ENCODE measurements at places on chromosomes 3 and 15. TPM values are rescaled to one million over a fixed set of nuclear protein-coding genes. Genes with fewer than 3 reads are reported as not detected.

- DNase-seq = no peak
- peaks cover 15% of the 10 kb centered on the region for H3K36me3 ChIP-seq
- peaks cover 93% of the 10 kb centered on the region for H3K4me1 ChIP-seq
- H3K27ac ChIP-seq = peak overlapping the region; percentile 57
Measured at GRCh38 chr15:60389261-60390077, 8.3 kb downstream of the ANXA2 start.

DNA sequence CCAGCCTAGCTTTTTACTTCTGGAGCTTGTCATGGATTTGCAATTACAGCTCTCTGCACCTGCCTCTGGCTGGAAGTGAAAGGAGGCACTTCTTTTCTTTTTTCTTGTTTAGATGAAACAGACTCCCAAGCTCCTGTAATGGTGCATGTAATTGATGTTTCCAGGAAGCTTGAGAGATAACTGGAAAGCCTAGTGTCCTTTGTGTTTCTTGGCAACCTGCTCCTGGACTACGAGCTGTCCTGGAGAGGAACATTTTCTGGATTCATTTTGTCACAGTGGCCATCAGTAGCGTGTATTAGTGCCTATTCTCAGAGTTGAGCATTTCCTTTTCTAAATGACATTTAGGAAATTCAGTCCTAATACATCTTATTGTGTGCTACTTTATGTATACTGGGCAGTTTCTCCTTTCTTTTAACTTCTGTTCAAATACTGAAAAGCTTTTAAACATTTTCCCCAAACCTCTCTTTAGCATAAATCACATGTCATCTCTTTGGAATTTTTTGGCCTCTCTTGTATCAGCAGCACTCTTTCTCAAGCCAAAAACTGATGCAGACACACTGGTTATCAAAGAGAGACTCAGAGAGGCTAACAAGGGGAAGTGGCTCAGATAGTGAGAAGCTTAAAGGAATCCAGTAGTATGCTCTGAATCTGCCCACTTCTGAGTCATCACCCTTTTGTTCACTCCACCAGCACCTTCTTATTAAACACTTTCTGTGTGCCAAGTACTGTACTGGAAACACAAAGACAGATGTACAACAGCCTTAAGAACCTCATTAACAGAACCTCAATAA is 62.6 kb upstream of the SLC2A2 start:
- H3K4me3 ChIP-seq = no peak overlapping the region
- H3K36me3 ChIP-seq = peaks cover 15% of the 10 kb centered on the region
- peaks cover 6% of the 10 kb centered on the region for H3K4me1 ChIP-seq
- no peak overlapping the region for H3K27ac ChIP-seq
- H3K27me3 ChIP-seq = no peaks in the 10 kb centered on the region

Gene TNFAIP8L3
- 4.4 TPM for total RNA-seq

GRCh38 chr15:58086491-58086890 is 21.0 kb upstream of the ALDH1A2 start:
- H3K27me3 ChIP-seq = no peaks in the 10 kb centered on the region
- no peak overlapping the region for H3K27ac ChIP-seq
- no peaks in the 10 kb centered on the region for H3K36me3 ChIP-seq
- no peak overlapping the region for H3K4me3 ChIP-seq
- DNase-seq = no peak
- no peaks in the 10 kb centered on the region for H3K4me1 ChIP-seq

DNA sequence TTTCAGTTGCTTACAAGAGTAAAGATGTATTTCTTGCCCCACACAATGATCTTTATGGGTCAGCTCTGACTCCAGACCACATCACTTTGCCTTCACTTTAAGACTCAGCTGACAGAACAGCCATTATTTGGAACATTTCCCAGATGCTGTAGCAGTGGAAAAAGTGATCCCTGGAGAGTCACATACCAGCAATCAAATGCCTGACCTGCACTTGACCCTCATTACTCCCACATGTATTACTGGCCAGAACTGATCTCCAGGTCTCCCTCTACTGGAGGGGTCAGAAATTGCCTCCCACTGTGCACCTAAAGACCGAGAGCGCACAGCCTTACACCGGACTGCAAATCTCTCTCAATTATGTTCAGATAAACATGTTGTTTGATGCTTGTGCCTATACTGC is 88.6 kb upstream of the ZNF385D start:
- H3K4me3 ChIP-seq = no peak overlapping the region
- DNase-seq = peak; percentile 10

GRCh38 chr3:195180490-195181112 is 90.4 kb downstream of the XXYLT1 start:
- no peak overlapping the region for H3K4me3 ChIP-seq
- no peaks in the 10 kb centered on the region for H3K27me3 ChIP-seq
- no peaks in the 10 kb centered on the region for H3K36me3 ChIP-seq
- peak overlapping the region; percentile 68 for H3K27ac ChIP-seq

DNA sequence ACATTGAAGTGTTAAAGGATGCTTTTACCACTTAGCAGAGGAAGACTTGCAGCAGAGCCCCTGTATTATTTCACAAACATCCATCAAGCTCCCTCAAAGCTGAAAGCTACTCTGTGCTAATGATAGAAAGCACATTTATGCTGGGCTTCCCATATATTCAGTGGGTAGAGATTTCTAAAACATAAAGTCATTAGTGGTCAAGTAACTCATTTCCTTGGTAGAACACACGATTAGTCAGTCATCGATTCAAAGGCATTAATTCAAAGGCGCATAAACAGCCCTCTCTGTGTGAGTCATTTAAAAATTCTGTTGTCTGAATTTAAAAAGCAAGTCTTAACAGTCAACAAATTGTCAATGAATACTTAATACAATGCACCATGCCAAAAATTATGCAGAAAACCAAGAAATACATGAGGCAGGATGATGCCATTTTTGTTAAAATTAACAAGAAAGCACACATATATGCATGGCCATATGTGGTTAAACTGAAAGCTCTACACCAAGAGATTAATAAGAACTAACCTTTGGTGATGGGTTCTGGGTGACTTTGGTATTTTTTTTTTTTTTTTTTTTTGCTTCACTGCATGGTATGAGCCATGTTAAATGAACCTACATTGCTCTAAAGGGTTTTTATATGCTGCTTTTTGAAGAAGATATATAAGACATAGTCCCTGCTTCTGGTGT is 61.7 kb downstream of the LDHAL6B start:
- DNase-seq = no peak
- H3K4me1 ChIP-seq = no peaks in the 10 kb centered on the region
- no peak overlapping the region for H3K4me3 ChIP-seq
- H3K27me3 ChIP-seq = no peaks in the 10 kb centered on the region
- no peaks in the 10 kb centered on the region for H3K36me3 ChIP-seq
